ENCODE measurements at places on chromosomes 6 and 20.
A peak's percentile ranks its signal among the peaks of the same experiment; 100 is the strongest.

GRCh38 chr6:165880686-165881085, 217.6 kb upstream of the PDE10A start:
- no peak for DNase-seq

DNA sequence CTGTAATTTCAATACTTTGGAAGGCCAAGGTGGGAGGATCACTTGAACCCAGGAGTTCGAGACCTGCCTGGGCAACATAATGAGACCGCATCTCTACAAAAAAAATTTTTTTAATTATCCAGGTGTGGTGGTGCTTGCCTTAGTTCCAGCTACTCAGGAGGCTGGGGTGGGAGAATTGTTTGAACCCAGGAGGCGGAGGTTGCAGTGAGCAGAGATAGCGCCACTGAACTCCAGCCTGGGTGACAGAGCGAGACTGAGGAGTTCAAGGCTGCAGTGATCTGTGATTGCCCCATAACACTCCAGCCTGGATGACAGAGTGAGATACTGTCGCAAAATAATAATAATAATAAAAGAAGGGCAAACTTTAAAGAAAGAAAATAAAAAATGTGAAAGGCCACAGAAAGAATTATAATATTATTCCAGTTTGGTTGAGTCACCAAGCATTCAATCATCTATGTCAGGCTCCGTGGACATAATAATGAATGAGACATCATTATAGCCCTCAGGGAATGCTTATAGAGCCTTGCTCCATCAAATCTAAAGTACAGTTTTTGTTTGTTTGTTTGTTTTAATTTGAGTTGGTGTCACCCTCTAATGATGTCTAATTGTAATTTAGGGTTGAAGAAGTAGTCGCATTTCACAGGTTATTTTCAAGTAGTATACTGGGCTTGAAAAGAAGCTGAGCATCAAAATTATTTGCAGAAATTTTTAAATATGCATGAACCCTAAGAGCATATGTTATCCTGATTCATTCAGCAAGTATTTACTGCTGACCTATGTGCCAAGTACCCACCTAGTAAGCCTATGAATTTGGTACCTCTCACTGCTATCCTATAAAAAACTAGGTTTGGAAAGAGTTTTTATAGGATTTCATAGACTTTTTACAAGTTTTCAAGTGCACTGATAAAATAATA, 15.1 kb downstream of the GLYATL3 start:
- DNase-seq: no peak

DNA sequence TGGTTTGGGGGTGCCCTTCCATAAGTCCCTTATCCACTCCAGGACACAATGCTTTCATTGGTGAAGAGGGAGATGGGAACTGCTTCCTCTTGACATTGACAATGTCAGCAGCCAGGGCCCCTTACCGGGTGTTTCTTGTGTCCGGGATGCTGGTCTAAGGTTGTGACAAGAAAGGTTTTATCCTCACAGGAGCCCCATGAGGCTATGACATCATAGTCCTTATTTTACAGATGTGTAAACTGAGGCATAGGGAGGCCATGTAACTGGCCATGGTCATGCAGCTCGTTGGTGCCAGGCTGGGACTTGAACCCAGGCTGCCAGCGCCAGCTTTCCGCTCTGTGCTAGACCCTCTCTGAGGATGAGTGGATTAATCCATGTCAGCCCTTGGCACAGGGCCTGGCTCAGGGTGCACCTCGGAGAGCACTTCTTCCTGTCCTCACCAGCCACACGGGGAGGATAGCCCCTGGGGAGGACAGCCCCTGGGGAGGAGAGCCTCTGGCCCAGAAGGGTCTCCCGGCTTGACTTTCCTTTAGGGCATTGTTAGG, 157.3 kb downstream of the SYCP2 start:
- no peak for DNase-seq

DNA sequence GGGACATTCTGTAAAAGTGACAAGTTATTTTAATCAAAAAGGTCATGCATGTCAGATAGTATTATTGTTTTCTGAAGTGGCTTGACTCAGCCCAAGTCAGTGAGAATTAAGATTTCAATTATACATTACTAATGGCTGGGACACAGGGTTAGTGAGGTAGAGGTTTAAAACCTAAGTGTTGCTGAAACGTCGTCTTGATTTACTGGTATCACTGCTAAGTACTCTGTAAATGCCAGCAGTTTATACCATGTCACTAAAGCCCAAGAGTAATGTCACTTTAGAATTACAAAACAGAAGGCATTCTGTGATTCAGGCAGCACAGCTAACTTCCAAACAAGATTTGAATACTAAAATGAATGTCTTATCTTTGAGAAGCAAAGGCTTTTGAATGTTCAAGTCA, 176.6 kb downstream of the NKAIN2 start:
- DNase-seq: no peak

- DNase-seq: no peak
Observed at GRCh38 chr6:154457046-154457713, 53.3 kb downstream of the CNKSR3 start.

GRCh38 chr6:147666255-147666654, 157.8 kb downstream of the SAMD5 start:
- no peak for DNase-seq

DNA sequence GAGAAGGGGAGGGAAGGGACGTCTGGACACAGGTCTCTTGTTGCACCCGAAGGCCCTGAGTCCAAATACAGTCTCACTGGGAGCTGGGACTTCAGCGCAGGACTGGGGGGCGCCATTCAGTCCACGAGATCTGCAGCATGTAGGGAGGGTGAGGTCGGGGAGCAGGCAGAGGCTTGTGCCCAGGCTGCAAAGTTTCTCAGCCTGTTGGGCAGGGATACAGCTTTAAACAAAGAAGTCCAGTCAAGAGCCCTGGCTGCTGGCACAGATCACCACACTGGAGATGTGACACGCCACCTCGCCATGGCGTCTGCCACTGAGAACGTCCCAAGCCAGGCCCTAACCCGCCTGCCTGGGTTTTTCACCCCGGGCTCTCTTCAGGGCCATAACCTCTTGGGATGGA, 256.6 kb downstream of the DLL1 start:
- no peak for DNase-seq

DNA sequence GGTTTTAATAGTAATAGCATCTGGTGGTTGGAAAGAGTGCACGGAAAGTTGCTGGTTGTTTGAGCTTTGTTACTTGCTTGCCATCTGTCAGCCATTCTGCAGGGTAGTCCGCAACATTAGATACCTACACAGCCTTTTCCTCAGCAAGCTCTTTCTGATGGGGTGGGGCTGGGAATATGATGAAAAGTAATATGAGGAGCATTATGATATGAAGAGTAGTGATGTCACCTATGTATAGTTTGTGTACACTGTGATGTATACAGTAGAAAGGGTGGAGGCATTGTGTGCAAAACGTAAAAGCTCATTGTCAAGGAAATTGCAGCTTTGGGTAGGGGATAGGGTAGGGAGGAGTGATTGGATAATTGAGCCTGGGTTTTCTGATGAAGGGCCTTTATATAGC, 16.1 kb downstream of the SCAF8 start:
- no peak for DNase-seq

DNA sequence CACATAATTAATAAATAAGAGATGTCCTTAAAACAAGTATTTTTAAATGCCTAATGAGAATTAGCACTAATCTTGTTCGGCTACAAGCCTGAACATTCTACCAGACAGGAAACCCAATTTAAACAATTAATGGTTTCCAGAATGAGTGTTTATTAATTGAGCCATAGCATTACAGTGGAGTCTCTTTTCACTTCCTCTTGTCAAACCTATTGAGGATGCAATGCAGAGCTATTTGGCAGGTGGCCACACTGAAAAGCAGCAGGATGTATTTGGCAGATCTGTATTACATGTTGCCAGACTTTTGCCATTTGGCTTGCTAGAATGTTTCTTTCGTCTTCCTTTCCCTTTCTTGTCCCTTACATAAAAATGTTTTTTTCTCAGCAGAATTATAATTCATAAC, 475.2 kb upstream of the MARCKS start:
- DNase-seq: peak; percentile 40

GRCh38 chr6:70059039-70059719, 192.8 kb downstream of the COL19A1 start:
- DNase-seq: no peak

GRCh38 chr6:11672669-11673068, 105.9 kb downstream of the ADTRP start:
- no peak for DNase-seq

GRCh38 chr6:37804586-37804985, 14.9 kb upstream of the ZFAND3 start:
- DNase-seq: peak; percentile 17

DNA sequence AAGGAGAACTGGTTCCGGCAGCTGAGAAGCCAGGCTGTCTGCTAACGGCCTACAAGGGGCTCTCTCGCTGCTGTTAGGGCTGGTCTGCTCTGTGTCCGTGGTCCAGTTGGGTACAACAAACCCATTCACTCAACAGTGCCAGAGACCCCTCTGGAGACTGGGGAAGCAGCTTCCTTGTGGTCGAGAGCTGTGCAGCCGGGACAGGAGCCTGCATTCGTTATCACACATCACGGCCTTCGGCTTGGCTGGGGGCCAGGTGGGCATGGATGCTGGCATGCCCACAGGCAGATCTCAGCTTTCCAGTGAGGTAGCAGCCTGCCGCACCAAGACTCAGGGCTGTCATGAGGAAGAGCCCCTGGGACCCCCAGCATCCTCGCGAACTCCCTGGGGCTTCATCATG, 124.7 kb downstream of the PREX1 start:
- DNase-seq: no peak

- DNase-seq: no peak
Observed at GRCh38 chr20:31548820-31549512, 34.7 kb downstream of the HM13 start.

DNA sequence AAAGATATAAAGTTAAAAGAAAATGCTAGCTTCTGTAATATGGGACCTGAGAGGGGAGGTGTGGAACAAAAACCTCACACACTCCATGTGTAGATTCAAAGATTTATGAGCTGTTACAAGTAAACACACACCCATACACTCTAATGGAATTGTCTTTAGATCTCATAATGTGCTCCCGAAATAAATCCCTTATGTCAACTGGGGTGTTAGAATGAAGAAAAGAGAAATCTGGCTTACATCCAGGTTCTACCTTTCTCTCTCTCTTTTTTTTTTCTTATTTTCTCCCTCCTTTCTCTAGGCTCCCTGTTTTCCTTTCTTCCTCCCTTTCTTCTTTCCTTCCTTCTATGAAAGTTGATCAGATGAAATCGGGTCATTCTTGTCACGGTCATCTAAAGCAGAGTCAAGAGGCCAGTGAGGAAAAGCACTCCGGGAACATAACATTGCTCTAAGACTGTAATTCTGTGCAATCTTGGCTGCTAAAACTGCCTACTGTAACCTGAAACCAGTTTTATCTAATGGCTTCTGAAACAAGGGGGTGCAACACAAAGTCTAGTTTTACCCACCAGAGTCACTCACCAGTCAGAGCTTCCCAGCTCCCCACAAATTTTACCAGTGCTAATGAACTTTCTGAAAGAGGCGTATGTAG, 68.3 kb upstream of the BTBD3 start:
- no peak for DNase-seq

- DNase-seq: peak; percentile 2
Observed at GRCh38 chr6:10837009-10837621, 1.2 kb downstream of the MAK start.

DNA sequence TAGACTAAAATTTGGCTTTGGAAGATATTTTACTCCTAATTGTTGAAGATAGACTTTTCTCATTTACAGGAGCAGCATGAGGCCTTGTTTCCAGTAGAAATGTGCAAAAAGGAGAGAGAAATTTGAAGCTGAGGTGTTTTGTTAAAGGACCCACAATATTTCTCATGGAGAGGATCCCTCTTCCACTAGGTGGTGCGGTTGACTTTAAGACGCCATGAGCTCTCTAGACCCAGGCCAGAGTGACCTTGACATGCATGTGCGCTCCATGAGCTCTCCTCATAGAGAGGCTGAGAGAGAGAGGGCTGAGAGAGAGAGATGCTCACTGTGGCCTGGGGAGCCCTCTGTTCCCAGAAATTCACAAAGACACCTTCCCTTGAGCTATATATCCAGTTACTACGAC, 861.2 kb upstream of the EYS start:
- no peak for DNase-seq

DNA sequence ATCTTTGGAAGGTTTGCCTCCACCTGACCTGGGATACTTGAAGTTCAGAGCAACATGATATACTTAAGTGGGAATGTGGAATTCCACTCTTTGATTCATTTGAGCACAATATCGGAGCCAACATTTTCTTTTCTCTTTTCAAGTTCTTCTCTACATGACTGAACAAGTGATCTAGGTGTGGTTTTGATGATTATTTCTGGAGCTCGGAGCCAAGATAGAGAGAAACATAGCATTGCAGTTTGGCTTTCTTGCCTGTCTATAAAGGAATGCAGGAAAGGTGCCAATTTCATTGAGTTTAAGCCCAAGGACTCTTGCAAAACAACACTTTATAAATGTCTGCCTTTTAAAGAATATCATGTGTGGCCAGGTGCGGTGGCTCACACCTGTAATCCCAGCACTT, 124.2 kb upstream of the FAM83B start:
- no peak for DNase-seq

DNA sequence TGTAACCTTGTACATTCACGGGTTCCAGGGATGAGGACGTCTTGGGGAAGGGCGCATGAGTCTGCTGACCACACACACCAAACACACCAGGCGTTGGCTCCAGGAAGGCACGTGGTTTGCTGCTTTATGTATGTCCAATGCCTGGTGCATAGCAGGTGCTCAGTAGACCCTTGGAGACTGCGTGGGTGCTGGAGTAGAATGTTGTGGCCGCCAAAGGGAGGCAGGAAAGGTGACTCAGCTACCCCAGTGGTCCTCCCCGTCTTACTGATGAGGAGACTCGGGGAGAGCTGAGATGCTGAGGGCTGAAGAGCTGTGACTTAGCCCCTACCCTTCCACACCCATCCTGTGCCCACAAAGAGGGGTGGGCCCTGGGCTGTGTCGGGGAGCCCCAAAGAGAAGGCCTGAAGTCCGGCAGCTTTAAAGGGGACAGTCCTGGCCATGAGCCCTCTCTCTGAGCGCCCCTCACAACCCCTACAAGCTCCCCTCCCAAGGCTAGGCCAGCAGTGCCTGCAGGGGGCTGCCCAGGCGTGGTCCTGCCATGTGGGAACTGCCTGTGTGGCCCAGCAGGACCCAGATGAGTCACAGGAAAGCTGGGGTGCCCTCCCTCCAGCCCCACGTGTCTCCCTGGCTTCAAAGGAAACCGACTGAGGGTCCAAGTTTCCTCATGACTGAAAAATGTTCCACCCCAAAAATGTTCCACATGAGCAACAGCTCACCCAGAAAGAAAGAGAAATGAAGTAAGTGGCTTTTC, 28.0 kb upstream of the PTGIS start:
- no peak for DNase-seq

- DNase-seq: no peak
Observed at GRCh38 chr6:1626481-1626880, 16.8 kb downstream of the FOXC1 start.

DNA sequence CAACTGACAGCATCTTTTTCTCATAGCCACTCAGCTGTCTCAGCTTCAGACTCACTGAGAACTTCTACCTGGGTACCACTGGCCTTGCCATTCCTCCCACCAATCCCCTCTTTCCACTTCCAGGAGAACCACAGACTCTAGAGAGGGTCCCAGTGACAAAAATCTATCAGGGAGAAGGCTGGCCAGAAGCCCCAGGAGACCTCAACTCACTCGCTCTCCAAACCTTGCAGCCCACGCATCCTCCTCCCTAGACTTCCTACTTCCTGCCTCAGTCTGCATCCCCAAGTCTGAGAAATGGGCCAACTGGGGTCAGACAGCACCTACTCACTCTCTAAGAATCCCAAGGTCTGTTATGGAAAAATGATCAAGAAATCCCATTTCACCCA, 1.2 kb downstream of the TMEM239 start:
- DNase-seq: no peak
